ENCODE measurements at places on chromosomes 3 and 15. TPM values are rescaled to one million over a fixed set of nuclear protein-coding genes. Genes with fewer than 3 reads are reported as not detected.
A peak's percentile ranks its signal among the peaks of the same experiment; 100 is the strongest.

GRCh38 chr15:64110950-64111678, 15.3 kb downstream of the SNX1 start:
- no peak for DNase-seq

The PLOD2 gene
- 43.3 TPM for total RNA-seq

The FGF12 gene
- not detected for total RNA-seq

DNA sequence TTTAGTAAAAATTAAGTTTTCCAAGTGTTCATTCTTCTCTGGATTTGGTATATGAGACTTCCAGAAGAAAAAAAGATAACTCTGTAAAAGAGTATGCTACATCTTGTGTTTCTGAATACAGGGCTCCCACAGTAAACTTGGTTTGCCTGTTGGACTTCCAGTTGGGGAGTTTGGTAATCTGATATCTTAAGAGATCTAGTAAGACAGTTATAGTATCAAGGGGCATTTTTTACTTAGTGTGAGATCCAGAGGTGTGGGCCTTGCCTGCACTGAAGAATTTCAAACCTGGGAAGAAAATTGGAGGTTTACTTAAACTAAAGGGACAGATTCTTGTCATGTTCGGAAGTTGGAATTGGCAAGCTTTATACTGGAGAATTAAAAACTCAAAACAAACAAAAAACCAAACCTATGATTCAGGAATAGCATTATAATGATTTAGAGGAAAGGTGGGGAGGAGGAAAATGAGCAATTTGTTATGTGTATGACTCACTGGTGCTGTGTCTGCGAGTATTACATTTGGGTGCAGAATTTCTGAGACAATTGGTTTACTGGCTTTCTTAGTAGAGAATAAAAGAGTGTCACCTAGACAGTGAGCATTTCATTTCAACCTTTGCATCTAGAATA, 58.9 kb upstream of the ULK4 start:
- no peak for DNase-seq

The PAK6 gene
- not detected for total RNA-seq

DNA sequence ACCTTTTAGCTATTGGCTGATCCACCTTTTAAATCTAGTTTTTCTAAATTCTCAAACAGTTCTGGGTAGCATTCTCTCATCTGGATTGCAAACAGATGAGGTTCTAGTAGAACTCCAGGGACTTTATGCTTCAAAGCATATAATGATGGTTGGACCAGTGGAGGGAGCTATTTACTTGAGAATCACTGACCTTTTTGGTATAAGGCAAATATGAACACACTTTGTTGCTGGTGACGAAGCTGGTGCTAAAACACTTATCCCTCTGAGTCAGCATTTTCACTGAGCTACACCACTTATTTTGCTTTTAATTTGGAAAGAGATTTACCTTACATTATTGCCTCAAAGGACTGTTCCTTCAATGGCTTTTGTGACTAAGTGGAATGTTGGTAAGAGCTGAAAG, 58.6 kb upstream of the SLITRK3 start:
- DNase-seq = no peak

- no peak for DNase-seq
Measured at GRCh38 chr3:192915722-192916121, 1.9 kb downstream of the MB21D2 start.

DNA sequence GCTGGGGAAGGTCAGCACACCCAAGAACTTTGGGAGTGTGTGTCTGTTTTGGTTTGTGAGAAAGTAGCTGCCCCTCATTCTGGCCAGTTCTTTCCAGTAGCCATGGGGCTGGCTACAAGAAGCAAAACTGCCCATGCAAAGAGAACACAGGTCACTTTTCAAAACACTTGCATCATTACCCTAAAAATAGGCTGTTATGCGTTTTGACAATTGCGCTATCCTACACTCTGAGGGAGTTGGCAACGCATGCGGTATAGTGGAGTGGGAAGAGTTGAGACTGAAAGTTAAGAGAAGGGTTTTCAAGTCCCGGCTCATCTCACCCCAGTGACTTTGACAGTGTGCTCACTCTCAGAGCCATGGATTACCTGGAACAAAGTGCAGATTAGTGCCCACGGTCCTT, 41.8 kb upstream of the MYZAP start:
- DNase-seq = no peak

DNA sequence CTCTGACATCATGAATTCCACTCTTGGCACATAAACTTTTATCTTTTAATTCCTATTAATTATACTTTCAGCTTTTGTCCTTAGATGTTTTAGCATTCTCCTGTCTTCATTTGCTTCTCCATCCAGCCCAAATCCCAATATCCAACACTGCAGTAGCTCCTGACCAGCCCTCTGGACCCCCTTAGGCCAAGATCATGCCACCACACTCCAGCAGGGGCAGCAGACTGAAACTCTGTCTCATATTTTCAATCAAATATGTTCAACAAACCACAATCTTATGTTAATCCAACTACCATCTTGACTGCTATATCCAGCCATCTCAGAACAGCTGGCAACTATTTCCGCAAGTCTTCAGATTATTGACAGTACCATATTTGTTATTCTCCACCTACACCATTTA, 315.8 kb upstream of the ROBO2 start:
- DNase-seq = peak; percentile 7

DNA sequence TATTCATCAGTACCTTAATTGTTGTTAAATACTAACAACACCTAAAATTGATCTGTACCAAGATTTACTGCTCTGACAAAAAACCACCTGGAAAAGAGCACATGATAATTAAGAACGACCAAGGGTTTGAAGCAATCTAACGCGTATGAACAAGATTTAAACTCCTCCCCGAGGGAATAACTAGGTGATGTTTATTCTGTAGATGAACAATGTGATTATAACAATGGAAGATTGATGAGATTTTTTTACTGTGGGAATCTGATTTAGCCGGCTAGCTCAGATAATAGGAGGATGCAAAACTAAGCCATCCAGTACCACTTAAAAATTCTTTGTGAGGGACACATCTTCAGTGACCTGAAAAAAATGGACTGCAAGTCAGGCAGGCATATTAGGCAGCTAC, 222.1 kb downstream of the FHIT start:
- no peak for DNase-seq

The SPTSSB gene
- total RNA-seq = 0.12 TPM

- DNase-seq = peak; percentile 78
Measured at GRCh38 chr15:37764733-37765191, 169.7 kb upstream of the TMCO5A start.

DNA sequence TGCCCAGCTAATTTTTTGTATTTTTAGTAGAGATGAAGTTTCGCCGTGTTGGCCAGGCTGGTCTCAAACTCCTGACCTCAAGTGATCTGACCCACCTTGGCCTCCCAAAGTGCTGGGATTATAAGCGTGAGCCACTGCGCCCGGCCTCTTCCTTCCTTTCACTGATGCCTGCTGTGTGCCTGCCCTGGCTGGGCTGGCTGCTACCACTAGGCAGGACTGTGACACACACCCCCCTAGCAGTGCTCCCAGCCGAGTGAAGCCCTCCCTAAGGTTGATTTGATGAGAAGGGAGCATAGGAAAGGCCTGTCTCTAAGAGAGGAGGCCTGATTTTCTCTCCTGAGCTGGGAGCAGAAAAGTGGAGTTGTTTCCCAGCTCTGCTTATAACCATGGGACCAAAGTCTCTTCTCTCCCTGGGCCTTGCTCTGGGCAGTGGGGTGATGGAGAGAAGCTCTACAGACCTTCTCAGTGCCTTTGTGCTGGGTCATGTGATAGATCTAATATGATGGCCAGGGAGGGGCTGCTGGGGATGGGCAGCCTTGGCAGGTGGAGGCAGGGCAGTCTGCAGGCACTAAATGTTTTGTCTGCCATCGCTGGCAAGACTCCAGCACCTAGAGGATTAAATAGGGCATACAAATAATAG, 20.1 kb upstream of the SFMBT1 start:
- no peak for DNase-seq

The LARP6 gene
- total RNA-seq = 61.2 TPM

DNA sequence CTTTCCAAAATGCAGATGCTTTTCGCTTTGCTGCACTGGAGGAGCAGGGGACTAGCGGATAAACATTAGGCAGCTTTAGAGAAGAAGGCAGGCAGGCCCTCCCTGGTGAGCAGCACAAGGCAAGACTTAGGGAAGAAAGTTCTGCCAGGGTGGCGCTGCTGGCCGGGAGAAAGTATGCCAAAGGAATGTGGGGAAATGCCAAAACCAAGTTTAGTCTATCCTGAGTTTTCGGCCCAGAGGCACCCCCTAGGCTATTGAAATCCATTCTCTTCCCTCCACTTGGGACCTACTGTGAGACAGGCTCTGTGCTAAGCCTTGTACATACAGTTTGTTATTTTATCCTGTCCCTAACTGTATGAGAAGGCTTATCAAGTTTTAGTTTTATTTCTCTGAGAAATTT, 9.2 kb downstream of the SHC4 start:
- DNase-seq = no peak

GRCh38 chr3:150921209-150921608, 16.0 kb upstream of the MINDY4B start:
- DNase-seq = no peak

GRCh38 chr3:147987549-147987948, 578.4 kb downstream of the ZIC1 start:
- DNase-seq = peak; percentile 33
